IMR-90 (cell line): ENCODE measurements at places on chromosomes 3 and 15. TPM values are rescaled to one million over a fixed set of nuclear protein-coding genes. Genes with fewer than 3 reads are reported as not detected.

DNA sequence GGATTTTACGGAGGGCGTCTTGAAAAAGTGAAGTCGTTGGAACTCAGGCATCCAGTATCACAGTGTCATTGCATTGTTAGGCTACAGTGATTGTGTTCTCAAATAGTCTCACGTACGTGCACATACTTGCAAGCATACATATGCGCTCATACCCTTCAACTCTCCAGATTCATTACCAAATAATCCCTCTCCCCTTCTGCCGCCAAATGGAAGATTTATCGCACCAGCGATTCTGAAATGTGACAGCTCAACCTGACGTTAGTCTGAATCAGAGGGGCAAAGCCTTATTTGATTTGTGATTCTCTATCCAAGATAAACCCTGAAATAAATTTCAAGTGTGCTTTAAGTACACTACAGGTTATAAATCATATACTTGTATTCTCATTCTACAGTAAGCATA, 119.4 kb downstream of the GADL1 start:
- H3K27me3 ChIP-seq, result peaks cover 2% of the 10 kb centered on the region
- 0 out of 2 replicates have a peak, but pooled peaks cover 2% of the 10 kb centered on the region for H3K4me1 ChIP-seq
- no peak overlapping the region for H3K4me3 ChIP-seq
- DNase-seq, result no peak
- H3K36me3 ChIP-seq, result no peaks in the 10 kb centered on the region
- no peak overlapping the region for H3K27ac ChIP-seq

DNA sequence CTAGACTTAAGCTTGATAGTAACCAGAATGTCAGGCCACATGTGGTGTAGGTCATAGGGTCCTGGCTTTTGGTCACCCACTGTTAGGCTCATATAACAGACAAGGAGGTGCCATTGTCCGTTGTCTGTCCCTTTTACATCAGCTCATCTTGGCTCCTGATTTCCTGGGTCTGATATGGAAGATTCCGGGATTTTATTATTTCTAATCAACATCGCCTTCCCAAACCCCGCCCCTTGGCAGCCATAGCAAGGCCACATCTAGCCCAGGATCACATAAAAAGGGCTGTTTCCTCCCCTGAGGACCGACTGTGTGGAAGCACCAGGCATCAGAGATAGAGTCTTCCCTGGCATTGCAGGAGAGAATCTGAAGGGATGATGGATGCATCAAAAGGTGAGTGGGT, at the start of gene TGM4:
Gene TGM4 (plus strand): TSS at position 301 of the 400 bp plus-strand sequence. CDS start 71 bp downstream, at position 372.
- no peak within 1 kb of the TSS for H3K27ac ChIP-seq
- H3K27me3 ChIP-seq, result no peaks in the 10 kb centered on the region
- DNase-seq, result no peak
- H3K4me1 ChIP-seq, result no peaks in the 10 kb centered on the region

- peaks cover 8% of the 10 kb centered on the region for H3K4me1 ChIP-seq
- H3K4me3 ChIP-seq, result no peak overlapping the region
- DNase-seq, result no peak
- H3K27me3 ChIP-seq, result no peaks in the 10 kb centered on the region
These were observed 18.4 kb downstream of the MEIS2 start for GRCh38 chr15:37081983-37082382.

- no peak for DNase-seq
- H3K36me3 ChIP-seq, result no peaks in the 10 kb centered on the region
These were observed 129.4 kb upstream of the SNTN start for GRCh38 chr3:63523100-63523499.

- DNase-seq, result peak; percentile 67
- H3K36me3 ChIP-seq, result no peaks in the 10 kb centered on the region
- H3K4me3 ChIP-seq, result no peak overlapping the region
These were observed 3.5 kb upstream of the SHISA5 start for GRCh38 chr3:48507256-48508061.

DNA sequence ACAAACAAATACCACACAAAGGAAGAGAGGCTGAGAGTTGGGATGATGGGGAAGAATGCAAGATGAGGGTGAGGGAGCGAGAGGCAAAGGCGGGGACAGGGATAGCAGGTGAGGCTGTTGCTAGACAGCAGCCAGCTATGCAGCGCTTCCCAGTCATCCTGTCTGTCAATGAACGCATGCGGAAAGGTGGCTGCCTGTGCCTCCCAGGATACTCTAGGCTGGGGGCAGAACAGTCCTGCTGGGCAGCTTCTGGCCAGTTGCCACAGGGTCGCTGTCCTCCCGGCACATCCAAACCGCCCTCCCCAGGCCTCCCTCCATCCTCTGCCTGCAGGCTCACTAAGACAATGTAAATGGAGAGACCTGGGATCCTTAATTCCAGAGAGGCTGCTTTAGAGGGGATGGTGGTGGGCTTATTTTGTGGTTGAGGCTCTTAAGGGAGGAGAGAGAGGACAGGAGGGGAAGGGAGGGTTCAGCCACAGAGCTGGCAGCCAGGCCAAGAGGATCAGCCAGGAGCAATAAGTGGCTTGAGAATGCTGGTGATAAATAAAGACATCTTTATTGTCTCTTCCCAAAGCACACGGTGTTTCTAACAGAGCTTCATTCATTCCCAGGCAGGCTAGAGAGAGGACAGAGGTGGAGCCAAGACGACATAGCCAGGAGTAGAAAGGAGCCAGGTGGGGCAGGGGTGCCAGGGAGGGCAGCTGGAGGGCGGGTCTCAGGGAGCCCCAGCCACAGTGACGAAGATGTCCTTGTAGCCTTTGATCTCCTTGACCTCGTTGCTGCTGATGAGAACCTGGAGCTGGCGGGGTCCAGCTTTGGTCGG, 9.2 kb upstream of the TGM5 start:
- no peak for DNase-seq
- H3K36me3 ChIP-seq, result no peaks in the 10 kb centered on the region
- no peaks in the 10 kb centered on the region for H3K4me1 ChIP-seq
- no peak overlapping the region for H3K4me3 ChIP-seq

Gene GOLGA6L22
- total RNA-seq, result not detected in 2 replicates

Gene MESP2
- total RNA-seq, result 0.18 and 0.28 TPM in 2 replicates
